ENCODE measurements at places on chromosomes 7 and 10.

- no peak for DNase-seq
Observed at GRCh38 chr10:123607386-123607785, 58.8 kb upstream of the GPR26 start.

DNA sequence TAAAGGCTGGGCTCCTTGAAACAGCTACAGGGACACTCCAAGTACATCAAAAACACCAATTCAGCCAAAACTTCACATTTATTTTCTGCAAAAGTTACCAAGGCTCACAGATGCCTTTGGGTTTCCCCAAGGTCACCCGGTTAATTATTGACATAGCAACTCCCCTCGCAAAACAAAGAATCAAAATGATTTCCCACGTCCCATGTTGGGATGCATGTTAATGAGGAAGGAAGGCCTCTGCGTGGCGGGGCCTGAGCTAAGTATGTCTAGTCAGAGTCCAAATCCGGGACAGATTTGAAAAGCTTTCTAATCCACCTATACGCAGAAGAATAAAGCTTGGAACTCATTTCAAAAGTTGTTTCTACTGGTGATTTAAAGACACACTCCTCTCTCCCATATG, 535 bp upstream of the TMEM72 start:
- no peak for DNase-seq

DNA sequence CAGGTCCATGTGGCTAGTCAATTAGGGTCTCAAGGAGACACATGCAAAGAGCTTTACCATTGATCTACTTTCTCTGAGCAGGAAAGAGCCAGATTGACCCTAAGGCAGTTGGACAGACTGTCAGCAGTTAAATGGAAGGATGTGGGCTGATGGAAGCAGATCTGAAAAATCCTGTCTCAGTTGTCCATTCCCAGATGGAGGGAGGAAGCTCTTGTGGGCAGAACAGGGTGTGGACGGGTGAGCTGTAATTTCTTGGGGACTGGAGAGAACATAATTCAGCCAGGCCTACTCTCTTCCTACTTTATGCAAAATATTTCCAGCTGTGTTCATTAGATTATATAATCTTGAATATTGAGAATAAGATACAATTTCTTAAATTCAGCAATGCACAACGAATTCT, 163.6 kb downstream of the GNAT3 start:
- no peak for DNase-seq

- no peak for DNase-seq
Observed at GRCh38 chr10:10725196-10725595, 292.5 kb upstream of the CELF2 start.

- DNase-seq = no peak
Observed at GRCh38 chr10:110368556-110368955, 63.8 kb upstream of the SMNDC1 start.

- DNase-seq = no peak
Observed at GRCh38 chr7:128171342-128171918, 69.6 kb upstream of the LEP start.

GRCh38 chr7:24718977-24719491, 38.2 kb downstream of the GSDME start:
- DNase-seq = no peak

GRCh38 chr10:49223205-49223604, 35.0 kb upstream of the TMEM273 start:
- no peak for DNase-seq

Measured in inflammatory macrophage (primary cell).